Retina (tissue), 1 donor: ENCODE measurements at places on chromosomes 4 and X.

- DNase-seq: no peak
Observed at GRCh38 chr4:77734928-77735327, 84.2 kb downstream of the CNOT6L start.

DNA sequence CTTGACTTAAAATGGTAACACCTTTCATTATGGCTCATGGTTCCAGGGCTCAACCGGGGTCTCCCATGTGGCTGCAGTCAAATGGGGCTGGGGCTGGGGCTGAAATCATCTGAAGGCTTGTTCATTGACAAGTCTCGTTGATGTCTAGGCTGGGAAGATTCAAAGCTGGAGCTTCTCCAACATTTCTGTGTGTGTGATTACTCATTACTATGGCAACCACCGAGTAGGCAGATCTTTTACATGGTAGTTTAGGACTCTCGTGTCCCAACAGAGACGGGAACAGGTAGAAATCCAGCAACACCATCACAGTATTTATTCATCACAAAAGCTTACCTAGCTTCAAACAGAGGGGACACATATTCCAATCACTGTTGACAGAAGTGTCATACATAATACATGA, 7.8 kb downstream of the YTHDC1 start:
- no peak for DNase-seq

DNA sequence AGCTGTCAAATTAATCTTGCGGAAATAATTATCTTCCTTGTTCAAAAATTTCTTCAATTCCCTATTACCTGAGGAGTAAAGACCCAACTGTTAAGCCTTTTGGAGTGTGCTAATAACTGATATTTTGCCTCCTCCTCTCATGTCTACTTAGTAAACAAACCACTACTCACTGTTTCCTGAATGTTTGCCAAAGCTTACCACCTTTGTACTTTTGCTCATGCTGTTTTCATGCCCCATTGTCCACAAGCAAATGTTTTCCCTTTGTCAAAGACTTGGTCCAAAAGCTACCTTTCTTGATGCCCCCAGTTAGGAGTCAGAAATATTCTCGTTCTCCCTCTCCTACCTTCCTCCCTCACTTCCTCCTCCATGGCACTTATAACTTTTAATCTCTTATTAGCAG, 226.1 kb downstream of the ENOX2 start:
- DNase-seq: no peak

DNA sequence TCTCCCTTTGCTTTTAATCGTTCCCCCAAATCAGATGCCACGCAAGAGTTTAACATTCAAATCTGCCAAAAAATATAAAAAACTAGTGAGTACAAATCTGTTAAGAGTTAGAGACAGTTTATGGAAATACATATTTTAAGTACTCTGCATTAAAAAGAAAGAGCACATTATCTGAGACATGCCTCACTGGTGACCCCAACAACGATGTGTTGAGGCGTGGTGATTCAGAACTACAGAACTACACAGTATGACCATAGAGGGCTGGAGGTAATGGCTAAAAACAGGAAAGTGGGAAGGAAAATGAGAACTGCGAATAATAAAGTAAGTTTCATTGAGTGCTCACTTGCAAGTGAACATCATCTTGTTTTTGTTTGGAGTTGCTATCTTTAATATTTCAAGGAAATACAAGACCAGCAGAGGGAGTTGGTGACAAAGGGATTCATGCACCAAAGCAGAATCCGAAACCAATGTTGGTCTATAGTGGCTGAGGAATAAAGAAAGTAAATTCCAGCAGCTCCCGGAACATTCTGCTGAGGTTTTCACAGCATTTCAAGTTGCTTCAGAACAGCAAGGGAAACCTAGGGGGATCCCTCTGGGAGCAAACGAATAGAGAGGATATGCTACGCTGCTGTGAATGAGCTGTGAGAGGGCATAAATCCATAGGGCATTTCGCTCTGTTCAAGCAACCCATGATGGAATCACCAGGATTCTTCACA, 92.2 kb downstream of the DCHS2 start:
- DNase-seq: peak; percentile 19

DNA sequence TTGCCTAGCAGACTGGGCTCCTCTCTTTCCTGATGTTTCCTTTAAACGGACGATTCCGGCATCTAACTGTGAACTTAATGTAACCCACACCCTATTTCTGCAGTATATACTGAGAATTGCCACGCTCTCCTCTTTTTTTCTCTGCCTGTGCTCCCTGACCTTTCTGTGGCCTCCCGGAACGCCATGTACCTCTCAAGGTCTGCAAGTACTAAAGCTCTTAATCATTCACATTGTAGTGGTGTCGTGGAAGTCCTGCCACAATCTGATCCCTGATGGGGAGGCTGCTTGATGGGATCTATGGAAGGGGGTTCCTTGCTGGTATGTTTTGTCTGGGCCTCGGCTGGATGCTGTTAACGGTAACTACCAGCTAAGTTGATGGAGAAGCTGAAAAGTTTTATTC, 302.9 kb upstream of the EPHA5 start:
- no peak for DNase-seq

- DNase-seq: no peak
Observed at GRCh38 chrX:72532366-72532765, 40.3 kb downstream of the HDAC8 start.

- DNase-seq: no peak
Observed at GRCh38 chr4:155954939-155955338, 1.3 kb upstream of the CTSO start.

DNA sequence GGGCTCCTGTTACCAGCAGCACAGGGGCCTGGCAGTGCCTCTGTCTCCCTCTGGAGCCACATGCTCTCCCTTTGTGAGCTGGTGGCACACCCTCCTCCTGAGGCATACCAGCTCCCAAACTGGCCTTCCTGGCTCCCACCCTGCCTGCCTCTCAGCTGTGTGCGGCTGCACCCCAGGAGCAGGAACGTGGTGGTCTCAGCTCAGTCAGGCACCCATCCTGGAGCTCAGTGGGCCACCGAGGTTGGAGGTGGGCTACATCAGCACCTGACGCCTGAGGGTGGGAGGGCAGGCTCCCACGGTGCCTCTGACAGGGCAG, 85.9 kb upstream of the NKX1-1 start:
- DNase-seq: no peak

GRCh38 chr4:960636-961350, 12.6 kb downstream of the DGKQ start:
- no peak for DNase-seq

DNA sequence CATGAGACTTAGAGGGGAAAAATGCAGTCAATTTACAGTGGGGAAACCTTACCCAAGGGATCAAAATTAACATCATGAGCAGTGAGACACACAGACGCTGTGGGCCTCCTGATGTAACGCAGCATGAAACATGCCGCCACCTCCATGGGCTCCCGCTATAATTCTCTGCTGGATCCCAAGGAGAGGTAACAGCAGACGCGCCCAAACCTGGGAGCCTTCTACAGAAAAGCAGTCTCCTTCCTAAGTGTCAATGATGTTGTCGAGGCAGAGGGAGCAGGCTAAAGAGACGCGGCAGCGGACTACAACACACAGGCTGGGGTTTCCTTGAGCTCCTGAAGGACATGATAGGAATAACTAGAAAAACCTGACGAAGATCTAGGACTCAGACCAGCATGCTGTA, 142.3 kb downstream of the AFAP1 start:
- no peak for DNase-seq

DNA sequence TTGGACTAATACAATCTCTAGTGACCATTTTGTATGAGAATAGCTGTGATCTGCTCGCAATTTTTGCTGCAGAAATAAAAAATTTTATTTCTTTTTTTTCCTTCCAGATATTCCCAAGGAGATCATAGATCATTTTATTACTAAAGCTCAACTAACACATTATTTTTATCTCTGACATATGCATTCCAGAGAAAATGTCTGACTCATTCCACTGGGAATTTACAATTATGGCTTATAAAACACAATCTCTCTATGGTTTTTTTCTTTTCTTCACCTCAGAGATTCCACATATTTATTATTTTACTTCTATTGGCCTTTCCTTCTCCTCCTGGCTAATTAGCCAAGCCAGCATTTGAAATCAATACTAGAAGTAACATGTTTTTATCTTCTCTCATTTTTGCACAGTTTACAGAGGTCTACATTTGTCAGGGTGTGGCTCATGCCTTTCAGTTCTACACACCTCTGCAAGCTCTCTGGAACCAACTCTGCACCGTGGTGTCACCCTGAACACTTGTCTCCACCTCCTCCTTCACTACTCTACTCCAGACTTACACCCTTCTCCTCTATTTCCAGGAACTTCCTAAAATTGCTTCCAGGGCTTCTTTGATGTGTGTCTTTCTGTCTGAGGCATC, 59.8 kb upstream of the GPM6A start:
- DNase-seq: no peak

DNA sequence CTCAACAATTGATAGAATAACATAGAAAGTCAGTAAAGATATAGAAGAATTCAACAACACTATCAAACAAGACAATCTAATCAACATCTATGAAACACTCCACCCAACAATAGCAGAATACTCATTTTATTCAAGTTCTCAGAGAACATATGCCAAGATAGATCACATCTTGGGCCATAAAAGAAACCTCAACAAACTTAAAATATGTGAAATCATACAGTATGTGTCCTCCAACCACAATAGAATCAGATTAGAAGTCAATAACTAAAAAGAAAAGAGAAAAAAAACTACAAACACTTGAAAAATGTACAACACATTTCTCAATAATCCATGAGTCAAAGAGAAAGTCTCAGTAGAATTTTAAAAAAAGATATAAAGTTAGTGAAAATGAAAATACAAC, 78.6 kb upstream of the LDB2 start:
- DNase-seq: no peak

GRCh38 chr4:54657185-54657550, 589 bp upstream of the KIT start:
- DNase-seq: no peak

- DNase-seq: no peak
Observed at GRCh38 chr4:73868206-73869129, 725 bp upstream of the CXCL1 start.

GRCh38 chr4:130044788-130045531, 949.0 kb downstream of the C4orf33 start:
- no peak for DNase-seq

DNA sequence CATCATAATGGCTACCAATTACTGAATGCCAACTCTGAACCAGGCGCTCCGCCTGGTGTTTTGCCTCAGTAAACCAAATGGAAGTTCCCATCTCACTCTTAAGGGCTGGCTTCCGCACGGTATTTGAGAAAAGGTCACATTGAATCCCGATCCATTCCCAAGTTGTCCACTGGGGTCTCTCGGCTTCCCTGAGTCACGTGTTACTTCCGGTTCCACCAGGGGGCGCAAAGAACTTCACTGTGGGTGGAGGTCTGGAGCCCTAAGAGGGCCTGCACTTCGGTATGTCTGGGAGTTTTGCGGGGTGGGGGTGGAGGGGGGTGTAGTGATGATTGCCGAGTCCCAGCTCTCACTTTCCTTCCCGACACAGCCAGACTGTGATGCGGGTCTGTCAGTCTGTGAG, 13.4 kb upstream of the NHS start:
- DNase-seq: no peak

DNA sequence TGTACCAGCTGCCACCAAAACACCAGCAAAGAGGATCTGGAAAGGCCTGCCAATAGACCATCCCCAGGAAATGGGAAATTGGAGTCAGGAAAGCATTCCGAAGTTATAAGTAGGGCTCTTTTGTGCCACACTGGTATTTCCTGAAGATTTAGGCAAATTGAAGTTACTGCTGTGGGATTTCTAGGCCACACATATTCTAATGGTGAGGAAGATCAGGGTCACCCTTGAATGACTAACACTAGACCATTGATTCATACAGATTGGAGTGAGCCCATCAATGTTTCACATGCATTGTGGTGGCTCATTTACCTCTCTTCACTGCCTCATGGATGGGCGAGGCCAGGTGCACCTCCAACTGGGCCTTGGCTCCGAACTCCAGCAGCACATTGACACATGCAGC, 22.6 kb downstream of the ASB11 start:
- no peak for DNase-seq

- DNase-seq: no peak
Observed at GRCh38 chr4:13268165-13268564, 216.0 kb downstream of the RAB28 start.

- DNase-seq: no peak
Observed at GRCh38 chr4:87033902-87034301, 99.1 kb downstream of the AFF1 start.

GRCh38 chrX:71606536-71607216, 11.6 kb downstream of the CXCR3 start:
- no peak for DNase-seq

DNA sequence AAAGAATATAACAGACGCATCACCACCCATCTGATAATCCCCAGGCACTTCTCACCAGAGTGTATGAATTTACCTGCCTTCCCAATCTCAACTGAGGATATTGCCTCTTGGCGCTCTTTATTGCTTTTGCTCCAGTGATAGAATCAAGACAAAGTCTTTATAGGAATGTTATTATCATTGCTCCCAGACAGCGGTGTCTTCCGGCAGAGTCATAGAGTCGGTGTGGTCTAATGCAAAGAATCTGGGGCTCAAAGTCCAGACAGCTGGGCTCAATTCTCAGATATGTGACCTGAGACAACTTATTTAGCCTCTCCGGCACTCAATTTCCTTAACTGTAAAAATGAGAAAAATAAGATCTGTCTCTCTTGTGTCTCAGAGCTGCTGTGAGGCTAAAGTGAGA, 106.1 kb upstream of the PAK3 start:
- no peak for DNase-seq

DNA sequence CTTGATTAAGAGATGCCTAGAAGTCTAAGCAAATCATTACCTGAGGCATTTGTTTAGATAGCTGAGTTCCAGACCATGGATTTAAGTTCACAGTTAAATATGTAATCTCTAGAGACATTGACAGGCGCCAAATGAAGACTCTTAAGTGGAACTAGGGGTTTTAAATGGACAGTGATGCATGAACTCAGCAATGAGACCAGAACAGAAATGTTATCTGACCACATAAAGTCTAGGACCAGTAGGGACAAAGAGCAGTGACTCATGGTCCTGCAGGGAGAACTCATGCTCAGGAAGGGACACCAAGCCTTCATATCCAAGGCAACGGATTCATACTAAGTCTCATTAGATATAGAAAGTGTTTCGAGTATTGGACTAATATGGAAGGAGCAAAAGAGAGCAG, 152.3 kb downstream of the PPARGC1A start:
- no peak for DNase-seq

DNA sequence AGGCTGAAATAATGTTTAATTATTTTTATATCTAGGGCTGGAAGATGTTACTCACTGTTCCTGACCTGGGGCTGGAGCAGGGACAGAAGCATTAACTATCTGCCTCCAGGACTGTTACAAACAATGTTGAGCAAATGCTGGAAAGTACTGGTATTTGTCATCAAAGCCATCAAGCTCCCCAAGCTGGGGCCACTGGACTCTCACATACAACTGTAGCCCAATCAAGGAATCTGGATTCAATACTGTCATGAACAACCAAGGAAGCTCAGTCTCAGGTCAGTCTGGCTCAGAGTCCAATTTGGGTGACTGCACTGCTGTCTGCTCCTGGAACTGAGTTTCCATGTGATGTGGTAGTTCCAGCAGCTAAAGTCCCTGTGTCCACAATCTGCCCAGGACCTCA, 50.4 kb downstream of the APOO start:
- DNase-seq: no peak

DNA sequence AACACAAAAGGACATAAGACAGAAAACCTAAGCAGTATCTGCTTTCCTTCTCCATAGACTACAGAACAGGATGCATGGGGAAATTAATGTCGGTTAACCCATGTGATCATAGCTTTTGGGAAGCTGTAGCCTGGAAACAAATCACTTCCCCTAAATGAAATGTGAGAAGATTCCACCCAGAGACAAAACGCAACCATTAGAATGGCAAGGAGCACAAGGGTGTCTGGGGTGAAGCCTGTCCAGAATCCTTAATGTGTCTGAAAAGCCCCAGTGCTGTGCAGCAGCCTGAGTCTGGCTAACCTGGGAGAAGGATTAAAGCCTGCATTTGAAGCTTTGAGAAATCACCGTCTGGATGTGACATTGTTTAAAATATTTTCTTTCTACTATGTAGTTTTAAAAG, 213.3 kb downstream of the ANKRD50 start:
- DNase-seq: peak; percentile 13
